ENCODE measurements at places on chromosomes 3 and 15.
A peak's percentile ranks its signal among the peaks of the same experiment; 100 is the strongest.

DNA sequence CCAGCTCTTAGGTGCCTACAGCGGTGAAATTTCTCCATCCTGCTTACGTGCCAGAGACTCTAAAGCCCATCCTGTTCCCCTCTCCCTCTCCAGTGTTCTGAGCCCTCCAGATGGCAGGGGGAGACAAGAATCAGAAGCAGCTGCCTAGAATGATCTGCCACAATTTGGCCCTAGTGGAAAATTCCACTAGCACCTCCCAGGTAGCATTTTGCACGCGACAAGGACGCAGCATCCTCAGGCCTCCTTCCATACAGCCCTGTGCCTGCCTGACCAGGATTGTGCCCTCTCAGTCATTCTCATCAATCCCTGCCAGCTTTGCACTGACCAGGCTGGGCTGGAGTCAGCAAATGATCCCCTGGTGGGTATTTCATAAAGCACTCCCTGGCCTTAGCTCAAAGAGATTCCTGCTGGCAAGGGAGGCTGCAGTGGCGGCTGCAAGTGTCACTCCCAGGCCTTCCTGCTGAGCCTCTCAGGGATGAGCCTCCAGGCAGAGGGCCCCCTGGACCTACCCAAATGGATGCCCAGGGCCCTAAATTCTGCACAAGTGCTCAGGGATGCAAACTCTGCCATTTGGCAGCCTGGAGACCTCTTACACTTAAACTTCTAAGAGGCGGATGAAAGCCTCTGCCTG lies 130.2 kb upstream of the ATP2B2 start:
- no peak for DNase-seq

GRCh38 chr15:73334086-73334485 lies 34.7 kb downstream of the HCN4 start:
- no peak for DNase-seq

DNA sequence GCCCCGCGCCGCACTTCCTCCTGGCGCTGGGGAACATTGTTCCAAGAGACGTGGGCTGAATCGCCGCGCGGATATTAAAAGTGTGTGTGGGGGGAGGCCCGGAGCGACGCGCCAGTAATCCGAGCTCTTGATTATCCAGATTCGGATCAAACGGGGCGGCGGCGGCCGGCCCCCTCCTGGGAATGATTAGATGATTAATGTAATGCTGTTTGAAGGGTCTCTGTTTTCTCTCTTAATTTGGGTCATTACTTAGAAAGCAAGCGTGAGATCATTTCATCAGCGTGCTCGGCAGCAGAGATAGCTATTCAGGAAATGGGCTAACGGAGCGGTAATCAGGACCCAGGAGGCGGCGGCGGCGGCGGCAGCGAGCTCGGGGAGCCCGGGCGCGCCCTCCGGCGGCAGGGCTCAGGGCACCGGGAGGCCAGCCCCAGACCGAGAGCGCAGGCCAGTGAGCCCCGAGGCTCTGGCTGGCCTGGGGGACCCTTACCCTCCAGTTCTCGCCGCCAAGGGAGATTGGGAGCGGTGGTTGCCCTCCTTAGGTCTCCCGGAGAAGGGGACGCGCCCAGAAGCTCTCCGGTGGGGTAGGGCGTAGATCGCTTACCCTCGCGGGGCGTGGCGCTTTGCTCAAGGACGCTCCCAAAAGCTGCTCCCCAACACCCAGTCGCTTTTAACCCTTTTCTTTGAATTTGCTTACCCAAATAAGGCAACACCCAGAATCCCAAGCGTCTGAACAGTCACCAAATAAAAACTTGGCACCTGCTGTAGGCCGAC lies 4.5 kb downstream of the FEZF2 start:
- DNase-seq, result no peak

GRCh38 chr3:31696009-31696297 lies 163.2 kb downstream of the STT3B start:
- DNase-seq, result no peak

DNA sequence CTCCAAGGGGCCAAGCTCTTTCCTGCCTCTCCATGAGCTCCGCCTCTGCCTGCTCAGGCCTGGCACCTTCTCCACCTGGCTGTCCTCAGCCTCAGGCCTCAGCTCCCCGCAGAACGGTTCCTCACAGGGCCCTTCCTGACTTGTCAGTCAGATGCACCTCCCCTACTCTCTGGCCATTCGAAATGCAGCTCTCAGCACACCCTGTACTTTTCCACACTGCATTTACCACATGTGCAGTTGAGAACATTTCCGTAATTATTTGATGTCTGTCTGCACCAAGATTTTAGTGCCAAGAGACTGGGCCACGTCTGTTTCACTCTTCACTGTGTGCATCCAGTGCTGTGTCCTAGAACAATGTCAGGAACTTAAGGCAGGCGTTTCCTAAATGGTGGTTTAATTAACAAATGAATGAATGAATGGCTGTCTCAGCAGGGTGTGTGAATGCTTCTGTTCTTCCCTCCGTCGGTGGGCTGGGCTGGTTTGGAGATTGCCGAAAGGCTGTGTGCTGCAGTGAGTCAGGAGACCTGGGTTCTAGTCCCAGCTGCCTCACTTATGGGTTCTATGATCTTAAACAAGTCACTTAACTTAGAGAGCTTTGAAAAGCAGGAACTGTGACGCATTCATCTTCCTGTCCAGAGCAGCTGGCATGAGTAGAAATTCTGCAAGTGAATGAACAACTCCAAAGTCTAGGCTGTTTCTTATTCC lies 5.4 kb downstream of the MUC4 start:
- DNase-seq, result peak; percentile 20

- no peak for DNase-seq
These were observed 103.5 kb downstream of the CHSY1 start for GRCh38 chr15:101148166-101148880.

GRCh38 chr3:11522398-11522715 lies 121.4 kb downstream of the VGLL4 start:
- DNase-seq, result no peak

- DNase-seq, result no peak
These were observed 36.3 kb upstream of the MASP1 start for GRCh38 chr3:187327845-187328244.

- DNase-seq, result no peak
These were observed 147.7 kb downstream of the RYR3 start for GRCh38 chr15:33458421-33458820.

DNA sequence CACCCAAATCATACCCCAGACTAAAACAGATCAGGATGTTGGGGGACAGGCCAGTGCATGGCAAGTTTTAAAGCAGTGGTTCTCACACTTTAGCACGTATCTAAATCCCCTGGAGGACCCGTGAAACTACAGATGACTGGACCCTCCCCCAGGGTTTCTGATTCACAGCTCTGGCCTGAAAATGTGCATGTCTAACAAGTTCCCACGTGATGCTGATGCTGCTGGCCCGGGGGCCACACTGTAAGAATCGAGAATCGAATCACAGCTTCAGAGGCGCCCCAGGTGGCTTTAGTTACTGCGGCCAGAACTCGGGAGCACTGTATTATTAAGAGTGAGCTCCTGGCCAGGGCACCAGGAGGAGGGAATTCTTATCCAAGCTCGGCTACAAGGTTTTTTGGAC lies 11.6 kb downstream of the ADAMTS17 start:
- DNase-seq, result peak; percentile 14

DNA sequence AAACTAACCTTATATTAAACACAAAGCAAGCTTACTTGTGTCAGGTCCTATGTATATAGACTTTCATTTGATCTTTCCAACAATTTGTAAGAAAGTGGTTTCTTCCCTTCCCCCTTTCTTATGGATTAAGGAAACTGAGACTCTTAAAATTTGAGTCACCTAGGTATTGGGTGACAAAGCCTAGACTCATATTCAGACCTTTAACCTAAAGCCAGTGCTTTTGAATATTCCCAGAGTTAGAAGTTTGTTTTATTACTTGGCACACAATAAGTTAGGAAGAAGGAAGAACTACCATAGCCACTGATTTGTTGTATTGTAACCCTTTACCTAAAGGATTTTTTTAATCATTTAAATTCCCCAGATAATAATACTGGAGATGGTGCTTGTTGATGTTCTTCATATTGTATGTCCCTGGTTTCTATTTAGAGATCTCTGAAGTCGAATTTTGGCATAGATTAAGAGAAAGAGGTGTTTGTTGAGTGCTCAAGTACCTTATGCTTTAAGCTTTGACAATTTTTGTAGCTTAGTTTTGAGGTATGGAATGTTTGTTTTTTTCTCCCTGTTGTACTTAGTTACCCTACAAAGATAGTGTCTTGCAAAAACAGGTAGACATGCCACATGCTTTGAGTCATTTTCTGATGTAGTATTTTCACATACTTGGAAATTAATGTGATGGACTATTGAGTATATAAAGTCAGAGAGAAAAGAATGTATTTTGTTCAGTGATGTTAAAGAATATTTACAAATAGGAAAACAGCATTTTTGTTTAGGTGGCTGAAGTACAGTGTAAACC lies 11.2 kb downstream of the TSC22D2 start:
- DNase-seq, result no peak

DNA sequence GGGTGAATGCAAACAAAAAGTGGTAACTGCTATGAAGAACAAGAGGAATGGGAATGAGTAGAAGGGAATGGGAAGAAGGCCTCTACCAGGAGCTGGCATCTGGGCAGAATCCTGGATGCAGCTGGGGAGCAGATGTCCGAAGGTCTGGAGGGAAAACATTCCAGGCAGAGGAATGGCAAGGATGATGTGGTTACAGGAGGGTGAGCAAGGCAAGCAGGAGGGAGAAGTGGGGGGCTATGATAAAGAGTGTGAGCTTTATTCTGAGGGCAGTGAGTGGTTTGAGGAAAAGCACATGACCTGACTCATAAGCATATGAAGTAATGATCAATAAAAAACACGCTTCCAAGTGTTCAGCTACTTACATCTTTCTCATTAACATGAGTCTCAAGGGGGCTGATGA lies 17.1 kb downstream of the SKIC8 start:
- DNase-seq, result no peak

DNA sequence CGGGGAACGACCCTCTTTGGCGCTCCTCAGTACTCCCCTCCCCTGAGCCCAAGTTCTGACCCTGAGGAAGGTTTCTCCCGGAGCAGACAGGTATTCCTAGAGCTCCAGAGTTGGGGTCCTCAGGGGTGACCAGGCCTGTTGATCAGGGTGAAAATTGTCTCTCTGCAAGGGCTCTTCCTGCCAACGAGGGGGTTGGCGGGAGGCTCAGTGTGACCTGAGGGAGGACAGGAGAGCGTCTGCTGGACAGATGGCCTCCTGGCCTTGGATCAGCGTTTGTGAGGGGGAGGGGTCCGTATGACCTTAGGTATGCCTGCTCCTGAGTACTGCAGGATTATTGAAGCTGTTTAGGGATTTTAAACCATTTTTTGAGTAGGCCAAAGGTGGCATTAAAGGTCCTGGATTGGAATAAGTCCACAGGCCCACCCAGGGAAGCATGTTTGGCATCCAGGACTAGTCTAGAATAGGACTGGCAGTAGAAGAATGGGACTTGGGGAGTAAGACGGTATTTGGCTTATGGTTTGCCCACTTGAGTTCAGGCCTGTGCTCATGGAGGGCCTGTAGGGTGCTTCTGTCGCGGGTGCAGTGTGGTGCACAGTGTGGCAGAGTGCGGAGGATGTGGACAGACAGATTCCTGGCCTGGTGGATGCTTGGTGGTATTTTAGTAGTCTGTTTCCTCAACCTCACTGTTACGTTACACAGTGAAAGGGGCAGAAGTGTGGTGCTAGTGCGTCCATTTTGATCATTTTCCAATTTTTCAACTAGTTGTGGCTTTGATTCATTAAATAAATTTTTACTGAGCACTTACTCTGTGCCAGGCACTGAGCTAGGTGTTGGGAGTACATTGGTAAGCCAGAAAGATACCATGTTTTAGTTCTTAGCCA lies 959 bp downstream of the ZNF592 start:
- peak; percentile 44 for DNase-seq

GRCh38 chr3:110343945-110344344 lies 727.7 kb upstream of the NECTIN3 start:
- no peak for DNase-seq

- DNase-seq, result no peak
These were observed 26.2 kb downstream of the HMG20A start for GRCh38 chr15:77446840-77447390.

- no peak for DNase-seq
These were observed 15.8 kb upstream of the FAM174B start for GRCh38 chr15:92671406-92671805.

- no peak for DNase-seq
These were observed 202.8 kb upstream of the BCL6 start for GRCh38 chr3:187947927-187948682.

GRCh38 chr3:173191611-173192010 lies 50.6 kb upstream of the SPATA16 start:
- DNase-seq, result no peak

GRCh38 chr3:148723631-148724030 lies 25.9 kb downstream of the AGTR1 start:
- DNase-seq, result no peak

- no peak for DNase-seq
These were observed 2.8 kb downstream of the DUSP7 start for GRCh38 chr3:52053307-52054304.

DNA sequence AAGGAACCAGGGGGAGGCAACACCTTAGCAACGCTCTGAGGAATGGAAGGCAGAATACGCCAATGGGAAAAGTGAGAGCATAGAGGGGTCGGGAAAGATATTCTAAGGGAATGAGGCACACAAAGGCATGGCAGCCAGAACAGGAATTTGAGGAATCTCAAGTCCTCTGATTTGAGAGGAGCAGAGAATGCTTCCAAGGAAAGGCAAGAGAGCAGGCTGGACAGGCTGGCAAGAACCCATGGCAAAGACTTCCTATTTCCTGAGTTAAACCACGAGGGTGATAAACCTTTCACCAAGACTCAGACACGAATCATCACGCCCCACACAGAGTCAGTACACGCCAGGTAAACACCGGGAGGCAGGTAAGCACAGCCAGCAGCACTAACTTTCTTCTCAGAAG lies 109.8 kb downstream of the IGF2BP2 start:
- DNase-seq, result no peak

- DNase-seq, result no peak
These were observed 1.2 kb downstream of the SH3BP5 start for GRCh38 chr3:15331072-15331605.

- no peak for DNase-seq
These were observed 17.2 kb downstream of the FLNB start for GRCh38 chr3:58025406-58025805.

DNA sequence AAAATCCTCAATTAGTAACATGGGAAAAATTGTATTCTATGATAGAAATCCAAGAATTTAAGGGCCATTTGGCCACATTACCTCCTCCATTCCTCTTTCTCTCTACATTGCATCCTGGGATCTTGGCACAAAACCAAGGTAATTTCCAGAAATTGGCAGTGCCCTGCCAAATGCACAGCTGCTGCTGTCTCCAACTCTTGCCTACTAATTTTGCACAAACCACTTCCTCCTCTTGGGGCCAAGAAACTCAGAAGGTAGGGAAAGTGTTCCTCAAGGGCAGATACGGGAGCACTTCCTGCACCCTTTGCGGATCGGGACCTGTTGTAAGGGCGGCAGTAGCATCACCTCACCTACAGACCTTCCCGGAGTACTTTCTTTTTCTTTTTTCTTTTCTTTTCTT lies 57.8 kb downstream of the MAP3K13 start:
- peak; percentile 26 for DNase-seq

- no peak for DNase-seq
These were observed 981 bp upstream of the SCAP start for GRCh38 chr3:47476644-47477199.

- DNase-seq, result no peak
These were observed 32.0 kb downstream of the CA12 start for GRCh38 chr15:63349621-63350020.

- DNase-seq, result peak; percentile 28
These were observed 1.1 kb upstream of the ECT2 start for GRCh38 chr3:172749230-172749965.

GRCh38 chr15:27165590-27165989 lies 194.6 kb downstream of the GABRG3 start:
- DNase-seq, result no peak

Data from right hindlimb (tissue), 1 donor.